ENCODE measurements at places on chromosomes 1 and 21.

GRCh38 chr1:85801520-85801919 lies 93.3 kb upstream of the ZNHIT6 start:
- DNase-seq: no peak

DNA sequence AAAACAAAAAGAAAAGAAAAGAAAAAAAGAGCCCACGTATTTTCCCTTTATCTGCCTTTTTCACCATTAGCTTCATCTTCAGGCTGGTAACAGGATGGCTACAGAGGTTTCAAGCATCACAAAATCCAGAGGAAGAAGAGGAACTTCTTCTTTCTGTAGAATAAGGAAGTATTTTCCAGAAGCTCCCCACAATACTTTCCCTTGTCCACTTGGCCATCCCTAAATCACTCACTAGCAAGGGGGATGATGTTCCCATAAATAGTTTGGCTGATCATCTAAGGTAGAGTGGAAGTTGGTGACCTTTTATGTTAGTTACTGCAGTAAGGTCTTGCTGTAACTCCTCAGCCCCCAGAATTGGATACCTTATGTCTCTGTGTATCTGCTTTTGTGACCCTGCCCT lies 45.1 kb upstream of the RNF11 start:
- no peak for DNase-seq

- DNase-seq: no peak
These were observed 34.2 kb upstream of the EXO1 start for GRCh38 chr1:241813768-241814320.

- DNase-seq: no peak
These were observed 49.4 kb downstream of the SYDE2 start for GRCh38 chr1:85151446-85151845.

GRCh38 chr1:35863881-35864625 lies 19.0 kb upstream of the AGO1 start:
- DNase-seq: no peak

- no peak for DNase-seq
These were observed 209.2 kb upstream of the DAB1 start for GRCh38 chr1:57633056-57633455.

GRCh38 chr1:163928651-163929050 lies 606.9 kb downstream of the NUF2 start:
- peak; percentile 62 for DNase-seq

- no peak for DNase-seq
These were observed 75.7 kb downstream of the DISC1 start for GRCh38 chr1:231702331-231702730.

GRCh38 chr1:227892489-227893299 lies 55.0 kb downstream of the WNT9A start:
- DNase-seq: no peak

DNA sequence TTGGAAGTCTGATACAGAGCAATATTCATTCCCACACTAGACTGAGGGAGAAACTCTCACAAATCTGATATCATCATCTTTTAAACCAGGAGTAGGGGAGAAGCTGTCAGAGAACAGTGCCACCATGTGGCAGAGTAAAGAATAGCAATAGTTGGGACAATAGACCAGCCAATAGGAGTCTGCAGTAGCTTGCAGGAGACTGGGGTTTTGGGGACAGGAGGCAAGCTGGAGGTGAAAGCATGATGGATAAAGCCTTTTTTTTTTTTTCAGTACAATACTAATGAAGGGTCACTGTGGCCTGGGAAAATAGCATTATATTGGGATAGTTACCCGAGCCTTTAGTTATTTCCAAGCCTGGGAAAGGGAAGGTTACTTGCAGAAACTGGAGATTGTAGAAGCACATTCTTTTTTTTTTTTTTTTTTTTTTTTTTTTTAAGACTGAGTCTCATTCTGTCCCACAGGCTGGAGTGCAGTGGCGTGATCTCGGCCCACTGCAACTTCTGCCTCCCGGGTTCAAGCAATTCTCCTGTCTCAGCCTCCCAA lies 120.7 kb downstream of the S1PR1 start:
- DNase-seq: peak; percentile 38

GRCh38 chr1:91746728-91747338 lies 139.1 kb downstream of the TGFBR3 start:
- no peak for DNase-seq

DNA sequence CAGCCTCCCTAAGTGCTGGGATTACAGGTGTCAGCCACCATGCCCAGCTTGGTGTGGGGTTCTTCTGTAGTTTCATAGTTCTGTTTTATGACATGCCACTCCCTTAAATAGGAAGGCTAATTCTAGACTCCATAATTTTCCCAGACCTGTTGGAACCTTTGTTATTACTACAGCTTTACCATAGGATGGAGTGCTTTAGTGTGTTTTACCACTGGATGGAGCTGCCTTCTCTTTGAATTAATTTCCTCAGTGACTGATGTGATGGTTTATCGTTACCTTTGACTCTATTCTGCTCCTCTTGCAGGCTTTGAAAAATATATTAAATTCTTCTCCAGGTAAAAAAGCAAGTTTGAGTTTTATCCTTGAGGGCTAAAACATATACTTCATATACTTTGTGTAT lies 84.6 kb upstream of the NEK7 start:
- DNase-seq: no peak

DNA sequence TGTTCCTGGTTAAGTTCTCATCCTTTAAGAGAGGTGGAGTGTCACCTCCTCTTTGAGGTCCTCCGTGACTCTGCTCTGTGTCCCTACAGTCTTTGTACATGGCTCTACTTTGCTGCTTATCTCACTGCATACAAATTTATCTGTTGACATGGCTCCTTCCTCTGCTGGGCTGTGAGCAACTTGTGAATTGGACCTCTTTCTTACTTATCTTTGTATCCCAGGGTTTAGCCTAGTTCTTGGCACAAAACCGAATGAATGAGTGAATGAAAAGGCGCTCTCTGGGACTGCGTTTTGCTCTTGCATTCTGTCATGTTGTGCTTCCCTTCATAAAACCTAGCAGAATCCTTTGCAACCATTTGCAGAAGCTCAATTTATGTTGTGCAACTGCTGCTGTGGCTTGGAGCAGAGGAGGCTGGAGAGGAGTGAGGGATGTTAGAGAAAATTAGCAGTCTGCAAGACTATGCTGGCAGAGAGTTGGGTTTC lies 12.4 kb downstream of the SLC26A9 start:
- DNase-seq: no peak

DNA sequence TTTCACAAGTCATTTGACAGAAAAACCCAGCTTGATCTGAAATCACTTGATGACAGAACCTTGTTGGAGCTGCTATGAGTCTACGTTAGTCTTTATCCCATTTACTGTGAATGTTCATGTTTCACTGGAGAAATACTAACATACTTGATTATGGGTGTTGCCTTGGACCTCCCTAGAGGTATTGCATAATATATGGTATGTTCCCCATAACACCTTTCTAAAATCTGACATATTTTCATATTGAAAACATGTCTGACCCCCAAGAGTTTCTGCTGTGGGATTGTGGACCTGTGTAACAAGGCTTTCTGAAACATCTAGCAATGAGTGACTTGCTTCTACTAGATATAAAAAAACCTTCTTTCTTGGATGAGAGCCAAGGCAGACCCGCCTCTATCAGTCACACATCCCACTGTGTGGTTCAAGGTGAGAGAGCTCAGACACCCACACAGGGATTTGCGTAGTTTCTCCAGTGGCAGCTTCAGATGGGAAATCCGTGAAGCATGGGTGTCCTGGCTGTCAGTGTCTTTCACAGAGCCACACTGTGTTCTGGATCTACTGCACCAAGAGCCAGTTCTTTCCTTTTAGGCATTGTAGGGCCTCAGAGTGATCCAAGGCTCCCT lies 4.6 kb downstream of the NENF start:
- DNase-seq: no peak

GRCh38 chr1:183168308-183168707 lies 17.8 kb upstream of the LAMC2 start:
- no peak for DNase-seq

GRCh38 chr1:214453109-214453722 lies 98.2 kb downstream of the PTPN14 start:
- DNase-seq: no peak

DNA sequence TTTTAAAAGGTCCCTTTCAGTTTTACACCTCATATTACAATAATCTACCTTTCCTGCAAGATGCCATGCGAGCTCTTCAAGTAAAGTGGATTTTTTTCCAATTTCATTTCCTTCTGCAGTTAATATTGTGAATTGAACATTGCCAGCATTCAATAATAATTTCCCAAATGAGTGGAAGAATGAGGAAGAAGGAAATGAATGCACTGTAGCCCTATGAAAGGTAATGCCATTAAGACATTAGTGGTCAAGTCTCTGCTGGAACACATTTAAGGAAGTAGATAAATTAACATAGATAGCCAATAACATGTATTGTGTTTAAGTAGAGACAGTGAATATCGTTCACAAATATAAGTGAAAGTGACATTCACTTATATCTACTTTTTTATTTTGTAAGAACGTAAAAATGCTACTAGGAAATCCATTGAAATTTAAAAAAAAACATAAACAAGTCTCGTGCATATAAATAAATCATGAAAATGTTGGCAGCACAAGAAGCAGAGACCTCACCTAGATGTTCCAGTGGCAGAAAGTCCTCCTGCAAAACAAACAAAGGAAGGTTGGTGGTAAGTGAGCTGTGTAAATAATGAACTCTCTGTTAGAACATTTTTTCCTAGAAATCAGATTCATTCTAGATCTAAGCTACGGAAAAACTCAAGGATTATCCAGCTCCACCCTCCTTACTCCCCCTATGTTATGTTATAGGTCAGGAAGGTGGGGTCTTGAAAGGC lies 17.7 kb downstream of the FCRL3 start:
- no peak for DNase-seq

- no peak for DNase-seq
These were observed 746 bp downstream of the DYRK1A start for GRCh38 chr21:37367336-37367702.

DNA sequence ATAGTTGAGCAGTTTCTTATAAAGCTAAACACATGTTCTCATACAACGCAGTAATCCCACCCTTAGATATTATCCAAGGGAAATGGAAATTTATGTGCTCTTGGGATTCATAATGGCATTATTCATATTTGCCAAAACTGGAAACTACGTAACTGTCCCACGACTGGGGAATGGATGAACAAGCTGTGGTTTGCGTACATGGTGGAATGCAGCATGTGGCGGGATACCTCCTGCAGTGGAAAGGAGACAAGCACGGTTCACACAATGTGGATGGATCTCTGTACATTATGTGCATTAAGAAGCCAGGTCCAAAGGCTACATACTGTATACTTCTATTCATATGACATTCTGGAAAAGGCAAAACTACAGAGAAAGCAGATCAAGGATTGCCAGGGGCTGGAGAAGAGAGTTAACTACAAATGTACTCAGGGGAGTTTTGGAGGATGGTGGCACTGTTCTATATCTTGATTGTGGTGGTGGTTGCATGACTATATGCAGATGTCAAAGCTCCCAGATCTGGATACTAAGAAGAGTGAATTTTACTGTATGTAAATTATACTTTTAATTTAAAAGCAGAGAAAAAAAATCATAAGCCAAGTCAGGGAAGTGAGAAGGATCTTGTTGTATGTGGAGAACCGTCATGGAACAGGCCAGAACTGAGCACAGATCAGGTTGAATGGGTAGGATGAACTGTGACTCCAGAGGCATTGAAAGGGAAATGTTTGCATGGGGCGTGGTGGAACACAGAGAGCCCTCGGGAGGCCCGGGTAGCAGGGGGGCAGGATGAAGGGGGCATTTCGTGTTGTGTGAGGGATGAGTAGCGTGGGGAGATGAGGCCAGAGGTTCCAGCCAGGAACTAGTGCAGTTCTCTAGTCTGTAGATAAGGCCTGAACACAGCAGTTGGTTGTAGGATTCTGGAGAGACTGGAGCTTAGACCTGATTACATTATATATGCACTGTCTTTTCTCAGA lies 90.7 kb downstream of the GALNT2 start:
- peak; percentile 54 for DNase-seq

DNA sequence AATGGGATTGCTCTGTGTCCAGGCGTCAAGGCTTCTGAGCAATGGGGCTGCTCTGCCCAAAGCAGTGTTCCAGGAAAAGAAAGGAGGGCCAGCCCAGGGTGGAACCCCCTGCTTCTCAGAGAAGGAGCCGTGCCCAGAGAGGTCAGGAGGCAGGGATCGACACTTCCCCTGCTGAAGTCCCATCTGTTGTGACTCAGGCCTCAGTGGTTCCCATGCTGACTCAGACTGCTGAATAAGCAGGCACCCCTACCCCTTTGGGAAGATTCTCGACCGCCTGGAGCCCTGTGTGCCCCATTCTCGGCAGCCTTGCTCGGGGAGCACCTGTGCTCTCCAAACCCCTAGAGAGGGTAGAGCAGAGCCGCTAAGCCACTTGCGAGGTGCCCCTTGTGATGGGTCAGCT lies 23.9 kb downstream of the PKP1 start:
- DNase-seq: no peak

DNA sequence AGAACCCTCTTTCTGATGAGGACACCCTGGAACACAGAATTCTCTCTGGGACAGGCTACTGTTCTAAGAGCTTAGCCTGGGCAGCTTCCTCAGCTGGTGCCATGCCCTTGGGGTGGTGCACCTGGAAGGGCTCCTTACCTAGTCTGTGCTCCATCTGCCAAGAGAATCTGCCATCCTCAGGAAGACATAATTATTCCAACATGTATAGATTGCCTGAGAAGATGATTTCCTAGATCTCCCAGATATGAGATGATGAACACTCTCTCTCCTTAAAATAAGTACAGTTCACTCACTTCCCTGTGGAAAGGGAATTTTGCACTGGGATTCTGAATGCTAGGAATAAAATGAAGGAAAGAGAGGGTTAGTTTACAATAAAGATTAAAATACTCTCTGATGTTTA lies 87.6 kb downstream of the NENF start:
- DNase-seq: no peak

Data from NCI-H146 (cell line).